ENCODE measurements at places on chromosomes 2 and 18. TPM values are rescaled to one million over a fixed set of nuclear protein-coding genes. Genes with fewer than 3 reads are reported as not detected.
A peak's percentile ranks its signal among the peaks of the same experiment; 100 is the strongest.

The EGR4 gene
- 0.23 TPM for total RNA-seq

The COLEC11 gene
- 0.96 TPM for total RNA-seq

The MBOAT2 gene
- 41.1 TPM for total RNA-seq

The ASB18 gene
- total RNA-seq, result not detected

The SPC25 gene
- total RNA-seq, result 49.9 TPM

The STPG4 gene
- total RNA-seq, result 0.15 TPM

The MYO5B gene
- total RNA-seq, result 12.2 TPM

The SLC5A7 gene
- not detected for total RNA-seq

The CAPN14 gene
- total RNA-seq, result 0.31 TPM

The INPP4A gene
- total RNA-seq, result 84.9 TPM

The C2orf80 gene
- total RNA-seq, result 0.55 TPM

The OTOF gene
- total RNA-seq, result 1.0 TPM

The EHD3 gene
- 10.7 TPM for total RNA-seq

The CD8B gene
- total RNA-seq, result not detected

GRCh38 chr2:45382744-45383143 is 228.3 kb downstream of the SRBD1 start:
- no peak overlapping the region for H3K27ac ChIP-seq
- peaks cover 4% of the 10 kb centered on the region for H3K36me3 ChIP-seq
- no peaks in the 10 kb centered on the region for H3K27me3 ChIP-seq
- DNase-seq, result no peak
- no peaks in the 10 kb centered on the region for H3K4me1 ChIP-seq
- no peak overlapping the region for H3K4me3 ChIP-seq

GRCh38 chr2:46441838-46442712 is 37.3 kb upstream of the TMEM247 start:
- peaks cover 9% of the 10 kb centered on the region for H3K27me3 ChIP-seq
- DNase-seq, result no peak
- no peaks in the 10 kb centered on the region for H3K36me3 ChIP-seq
- no peak overlapping the region for H3K4me3 ChIP-seq

DNA sequence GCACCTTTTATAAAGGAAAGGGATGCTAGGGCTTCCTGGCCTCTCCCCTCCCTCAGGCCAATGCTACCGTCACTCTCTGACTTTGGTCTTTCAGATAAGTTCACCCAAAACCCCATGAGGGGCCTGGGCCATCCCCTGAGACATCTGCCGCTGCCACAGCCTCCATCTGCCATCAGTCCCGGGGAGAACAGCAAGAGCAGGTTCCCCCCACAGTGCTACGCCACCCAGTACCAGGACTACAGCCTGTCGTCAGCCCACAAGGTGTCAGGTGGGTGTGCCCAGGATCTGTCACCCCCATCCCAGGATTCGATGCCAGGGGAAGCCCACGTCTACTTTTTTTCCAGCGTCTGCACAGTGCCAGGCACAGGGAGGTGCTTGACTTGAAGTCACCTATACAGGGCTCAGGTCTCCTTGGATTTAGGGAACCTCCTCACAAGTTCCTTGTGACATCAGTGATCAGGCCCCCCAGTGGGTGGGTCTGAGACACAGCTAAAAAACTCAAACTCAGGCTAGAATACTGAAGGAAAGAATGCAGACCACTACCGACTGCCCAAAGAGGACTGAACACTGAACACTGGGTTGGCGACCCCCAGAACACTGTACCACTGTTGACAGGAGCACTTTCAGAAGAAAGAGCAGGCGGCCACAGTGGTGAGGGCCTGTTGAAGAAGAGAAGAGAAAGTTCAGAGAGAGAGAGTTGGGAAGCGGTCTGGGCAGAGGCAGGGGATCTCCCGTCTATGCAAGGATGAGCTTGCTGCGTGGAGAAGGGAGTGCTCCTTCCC is 85.3 kb downstream of the EPAS1 start:
- H3K36me3 ChIP-seq, result no peaks in the 10 kb centered on the region
- no peak overlapping the region for H3K27ac ChIP-seq
- H3K4me1 ChIP-seq, result no peaks in the 10 kb centered on the region
- H3K4me3 ChIP-seq, result no peak overlapping the region

GRCh38 chr2:200703127-200703925 is 108.4 kb upstream of the BZW1 start:
- peaks cover 3% of the 10 kb centered on the region for H3K4me1 ChIP-seq
- DNase-seq, result no peak
- no peaks in the 10 kb centered on the region for H3K27me3 ChIP-seq
- no peak overlapping the region for H3K4me3 ChIP-seq

DNA sequence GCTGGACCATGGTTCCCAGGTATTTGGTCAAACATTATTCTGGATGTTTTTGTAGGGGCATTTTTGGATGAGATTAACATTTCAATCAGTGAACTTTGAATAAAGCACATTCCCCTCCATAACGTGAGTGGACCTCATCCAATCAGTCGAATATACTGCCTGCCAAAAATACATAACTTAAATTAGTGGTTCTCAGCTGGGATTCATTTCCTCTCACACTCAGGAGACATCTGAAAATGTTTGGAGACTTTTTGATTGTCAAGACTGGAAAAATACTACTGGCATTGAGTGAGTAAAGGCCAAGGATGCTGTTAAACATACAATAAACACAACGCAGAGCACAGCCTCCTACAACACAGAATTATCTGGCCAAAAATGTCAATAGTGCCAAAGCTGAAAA is 198.2 kb downstream of the MYO1B start:
- H3K27me3 ChIP-seq, result no peaks in the 10 kb centered on the region
- no peak overlapping the region for H3K27ac ChIP-seq
- no peak for DNase-seq
- no peak overlapping the region for H3K4me3 ChIP-seq

GRCh38 chr2:213787869-213788268 is 503.6 kb downstream of the SPAG16 start:
- no peaks in the 10 kb centered on the region for H3K27me3 ChIP-seq
- no peaks in the 10 kb centered on the region for H3K36me3 ChIP-seq
- H3K4me1 ChIP-seq, result no peaks in the 10 kb centered on the region
- no peak overlapping the region for H3K27ac ChIP-seq
- no peak overlapping the region for H3K4me3 ChIP-seq

- no peak overlapping the region for H3K4me3 ChIP-seq
- no peaks in the 10 kb centered on the region for H3K4me1 ChIP-seq
- no peaks in the 10 kb centered on the region for H3K27me3 ChIP-seq
- no peaks in the 10 kb centered on the region for H3K36me3 ChIP-seq
- no peak for DNase-seq
These were observed 177.0 kb upstream of the CCDC68 start for GRCh38 chr18:55136258-55136657.

- H3K36me3 ChIP-seq, result peaks cover 7% of the 10 kb centered on the region
- no peaks in the 10 kb centered on the region for H3K4me1 ChIP-seq
- H3K27ac ChIP-seq, result no peak overlapping the region
These were observed 254.8 kb downstream of the TGIF1 start for GRCh38 chr18:3704556-3705344.

- no peak overlapping the region for H3K27ac ChIP-seq
- no peak overlapping the region for H3K4me3 ChIP-seq
- no peaks in the 10 kb centered on the region for H3K36me3 ChIP-seq
- no peak for DNase-seq
- H3K27me3 ChIP-seq, result no peaks in the 10 kb centered on the region
These were observed 106.7 kb downstream of the DTNB start for GRCh38 chr2:25566694-25567093.

DNA sequence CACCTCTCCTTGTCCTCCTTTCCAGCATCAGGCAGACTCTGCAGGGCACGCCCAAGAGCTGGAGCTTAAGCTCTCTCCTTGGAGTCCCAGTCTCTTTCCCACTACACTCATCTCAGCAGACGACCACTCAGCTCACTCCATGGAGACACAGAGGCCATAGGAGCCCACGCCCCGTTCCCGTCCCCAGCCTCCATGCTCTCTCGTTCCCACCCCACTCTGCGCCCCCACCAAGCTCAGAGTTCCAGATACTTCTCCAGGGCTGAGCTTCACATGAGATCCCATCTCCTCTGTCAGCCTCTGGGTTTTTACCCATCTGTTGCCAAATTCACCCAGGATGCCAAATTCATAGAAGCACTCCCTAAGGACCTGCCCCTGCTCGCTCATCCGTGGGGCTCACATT is 87.3 kb downstream of the MALT1 start:
- no peak overlapping the region for H3K27ac ChIP-seq
- H3K36me3 ChIP-seq, result no peaks in the 10 kb centered on the region
- no peak for DNase-seq
- no peak overlapping the region for H3K4me3 ChIP-seq
- H3K27me3 ChIP-seq, result peaks cover 4% of the 10 kb centered on the region
- H3K4me1 ChIP-seq, result peaks cover 6% of the 10 kb centered on the region

DNA sequence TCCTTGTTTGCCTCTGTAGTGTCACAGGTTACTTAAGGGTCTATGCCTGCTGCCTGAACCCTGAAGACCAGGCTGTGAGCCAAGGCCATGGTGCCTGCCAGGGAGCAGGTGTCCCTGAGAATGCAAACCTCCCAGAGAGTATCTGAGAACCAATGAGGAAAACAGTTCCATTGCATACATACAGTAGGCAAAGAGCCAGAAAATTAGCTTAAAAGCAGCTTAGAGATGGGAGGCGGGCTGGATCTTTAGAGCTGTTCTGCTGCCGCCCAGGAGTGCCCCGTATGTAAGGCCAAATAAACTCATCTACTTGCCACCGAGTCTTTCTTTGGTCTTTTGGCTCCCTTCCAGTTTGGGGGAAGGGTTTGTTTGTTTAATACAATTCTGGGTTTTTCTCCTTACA is 327.9 kb downstream of the CLIP4 start:
- H3K4me1 ChIP-seq, result no peaks in the 10 kb centered on the region
- no peak overlapping the region for H3K4me3 ChIP-seq
- no peaks in the 10 kb centered on the region for H3K27me3 ChIP-seq
- H3K27ac ChIP-seq, result no peak overlapping the region

DNA sequence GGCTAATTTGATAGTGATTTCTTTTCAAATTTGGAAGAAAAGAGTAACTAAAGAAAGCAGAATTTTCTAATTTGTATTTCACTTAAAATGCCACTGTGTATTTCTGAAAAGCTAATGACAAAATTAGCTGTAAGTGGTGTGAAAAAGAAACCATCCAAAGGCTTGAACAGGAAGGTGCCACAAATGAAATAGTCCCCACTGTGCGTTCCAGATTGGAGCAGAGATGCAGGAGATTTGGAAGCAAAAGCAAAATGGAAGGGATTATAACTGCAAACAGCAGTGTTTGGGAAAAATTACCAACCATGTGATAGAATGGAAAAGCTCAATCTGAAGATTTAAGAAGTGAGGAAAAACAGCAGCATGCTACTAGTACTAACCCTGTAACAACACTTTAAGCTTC is 498.7 kb downstream of the SUCLG1 start:
- no peaks in the 10 kb centered on the region for H3K27me3 ChIP-seq
- H3K27ac ChIP-seq, result no peak overlapping the region
- no peaks in the 10 kb centered on the region for H3K36me3 ChIP-seq
- DNase-seq, result no peak

DNA sequence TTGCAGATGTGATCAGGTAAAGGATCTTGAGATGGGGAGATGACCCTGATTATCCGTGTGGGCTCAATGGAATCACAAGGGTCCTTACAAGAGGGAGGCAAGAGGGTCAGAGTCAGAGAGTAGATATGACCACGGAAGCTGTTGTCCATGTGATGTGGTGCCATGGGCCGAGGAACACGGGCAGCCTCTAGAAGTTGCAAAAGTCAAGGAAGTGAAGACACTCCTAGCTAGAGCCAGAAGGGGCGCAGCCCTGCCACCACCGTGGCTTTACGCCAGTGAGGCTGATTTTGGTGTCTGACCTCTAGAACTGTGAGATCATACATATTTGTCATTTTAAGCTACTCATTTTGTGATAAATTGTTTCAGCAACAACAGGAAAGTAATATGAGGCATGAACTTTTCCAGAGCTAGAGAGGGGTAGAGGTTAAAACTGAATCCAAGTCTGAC is 114.4 kb downstream of the CAPN13 start:
- H3K27ac ChIP-seq, result no peak overlapping the region
- no peaks in the 10 kb centered on the region for H3K4me1 ChIP-seq
- DNase-seq, result no peak
- H3K27me3 ChIP-seq, result peaks cover 5% of the 10 kb centered on the region
- H3K4me3 ChIP-seq, result no peak overlapping the region

GRCh38 chr2:26345283-26345544 is 729 bp upstream of the SELENOI start:
- H3K36me3 ChIP-seq, result peaks cover 4% of the 10 kb centered on the region
- H3K27ac ChIP-seq, result peak overlapping the region; percentile 93
- H3K27me3 ChIP-seq, result no peaks in the 10 kb centered on the region
- DNase-seq, result no peak
- peak overlapping the region; percentile 96 for H3K4me3 ChIP-seq

DNA sequence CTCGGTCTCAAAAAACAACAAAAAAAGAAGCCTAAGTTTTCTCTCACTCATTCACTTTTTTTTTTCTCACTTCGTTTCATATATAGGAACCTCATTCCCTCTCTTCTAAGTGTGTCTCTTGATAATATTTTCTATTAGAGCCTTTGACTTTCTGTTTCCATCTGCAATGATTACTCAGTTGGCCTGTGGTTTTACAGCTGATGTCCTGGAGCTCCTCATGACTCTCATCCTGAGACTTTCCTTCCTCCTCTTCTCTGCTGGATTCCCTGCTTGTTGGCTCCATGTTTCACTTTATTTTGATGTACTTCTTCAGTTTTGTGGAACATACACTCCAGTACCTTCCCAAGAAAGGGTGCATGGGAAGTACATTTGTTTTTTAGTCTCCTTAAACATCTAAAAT is 154.2 kb upstream of the GATA6 start:
- peaks cover 12% of the 10 kb centered on the region for H3K4me1 ChIP-seq
- H3K36me3 ChIP-seq, result no peaks in the 10 kb centered on the region
- no peak for DNase-seq
- no peak overlapping the region for H3K27ac ChIP-seq
- H3K27me3 ChIP-seq, result no peaks in the 10 kb centered on the region

GRCh38 chr2:156585457-156585856 is 149.3 kb downstream of the GPD2 start:
- no peak overlapping the region for H3K4me3 ChIP-seq
- H3K27me3 ChIP-seq, result no peaks in the 10 kb centered on the region
- peaks cover 4% of the 10 kb centered on the region for H3K4me1 ChIP-seq
- no peak for DNase-seq
- no peaks in the 10 kb centered on the region for H3K36me3 ChIP-seq
- H3K27ac ChIP-seq, result no peak overlapping the region

GRCh38 chr2:39620067-39620466 is 45.6 kb upstream of the TMEM178A start:
- H3K4me1 ChIP-seq, result peaks cover 5% of the 10 kb centered on the region
- no peak overlapping the region for H3K27ac ChIP-seq
- peaks cover 7% of the 10 kb centered on the region for H3K27me3 ChIP-seq
- H3K4me3 ChIP-seq, result no peak overlapping the region

- no peaks in the 10 kb centered on the region for H3K4me1 ChIP-seq
- H3K27ac ChIP-seq, result no peak overlapping the region
These were observed 606 bp downstream of the GAL3ST2 start for GRCh38 chr2:241777170-241777685.

DNA sequence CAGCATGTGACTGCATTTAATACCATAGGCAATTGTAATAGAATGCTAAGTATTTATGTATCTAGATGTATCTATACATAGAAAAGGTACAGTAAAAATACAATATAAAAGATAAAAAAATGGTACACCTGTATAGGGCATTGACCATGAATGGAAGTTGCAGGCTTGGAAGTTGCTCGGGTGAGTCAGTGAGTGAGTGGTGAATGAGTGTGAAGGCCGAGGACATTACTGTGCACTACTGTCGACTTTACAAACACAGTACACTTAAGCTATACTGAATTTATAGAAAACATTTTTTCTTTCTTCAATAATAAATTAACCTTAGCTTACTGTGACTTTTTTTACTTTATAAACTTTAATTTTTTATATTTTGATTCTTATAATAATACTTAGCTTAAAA is 8.9 kb downstream of the DIS3L2 start:
- no peak for DNase-seq
- H3K27me3 ChIP-seq, result no peaks in the 10 kb centered on the region
- peaks cover 4% of the 10 kb centered on the region for H3K36me3 ChIP-seq
- no peak overlapping the region for H3K4me3 ChIP-seq
- no peak overlapping the region for H3K27ac ChIP-seq
